ENCODE measurements at places on chromosomes 12 and 14. TPM values are rescaled to one million over a fixed set of nuclear protein-coding genes. Genes with fewer than 3 reads are reported as not detected.

The OR10G2 gene
- polyA plus RNA-seq, result 0.20 TPM

The B3GNT4 gene
- 0.22 TPM for polyA plus RNA-seq

The RFLNA gene
- polyA plus RNA-seq, result not detected

GRCh38 chr14:102738373-102739189 lies 38.7 kb upstream of the TRAF3 start:
- no peak for DNase-seq

DNA sequence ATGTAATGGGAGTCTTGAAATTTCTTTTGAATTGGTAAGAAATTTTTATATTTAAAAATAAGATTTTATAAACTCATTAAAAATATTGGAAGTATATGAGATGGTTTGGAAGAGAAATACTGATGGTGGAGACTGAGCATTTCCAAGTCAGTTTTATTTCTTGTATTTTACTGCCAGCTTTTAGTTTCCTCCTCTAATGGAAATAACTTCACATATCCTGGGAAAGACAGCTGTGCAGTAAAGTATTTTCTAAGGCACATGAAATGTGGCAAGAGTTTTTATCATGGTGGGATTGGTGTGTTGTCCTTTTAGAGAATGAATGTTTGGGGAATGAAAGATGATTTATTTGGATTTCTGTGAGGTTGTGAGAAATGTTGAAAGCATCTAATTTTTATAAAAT lies 346.9 kb upstream of the RGS6 start:
- DNase-seq, result no peak

DNA sequence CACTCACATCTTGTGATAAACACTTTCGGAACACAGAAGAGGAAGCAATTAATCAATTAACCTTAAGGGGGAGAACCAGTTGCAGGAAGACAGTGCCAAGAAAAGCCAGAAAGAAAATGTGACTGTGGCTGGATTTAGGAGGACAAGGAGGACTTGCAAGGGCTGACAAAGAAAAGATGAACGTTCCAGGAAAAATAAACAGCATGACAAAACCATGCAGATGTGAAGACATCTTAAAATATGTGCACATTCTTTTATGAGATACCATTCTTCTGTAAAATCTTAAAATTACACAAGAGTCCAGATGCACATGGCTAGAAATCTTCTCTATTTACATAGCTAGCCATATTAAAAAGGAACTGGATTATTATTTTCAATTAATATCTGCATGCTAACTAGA lies 33.4 kb downstream of the KITLG start:
- DNase-seq, result no peak

DNA sequence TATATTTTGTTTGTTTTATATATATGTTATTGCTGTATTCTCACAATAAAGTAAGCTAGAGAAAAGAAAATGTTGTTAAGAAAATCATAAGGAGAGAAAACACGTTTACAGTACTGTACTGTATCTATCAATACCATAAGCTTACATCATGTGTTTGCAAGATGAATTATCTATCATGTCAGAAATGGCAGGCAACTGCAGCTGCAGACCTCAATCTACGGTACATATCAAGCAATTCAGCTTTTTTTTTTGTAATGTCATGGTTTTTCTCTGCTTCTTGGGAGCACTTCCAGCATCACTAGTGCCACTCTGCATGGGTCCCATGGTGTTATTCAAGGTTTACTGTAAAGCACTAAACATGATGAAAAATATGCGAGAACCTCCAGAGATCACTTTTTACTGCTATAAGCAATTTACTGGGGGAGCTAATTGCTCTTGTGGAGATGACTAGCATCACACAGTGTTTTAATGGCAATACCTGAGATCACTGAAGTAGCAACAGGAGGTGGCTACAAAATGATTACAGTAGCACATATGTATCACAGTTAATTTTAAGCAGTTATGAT lies 9.0 kb upstream of the KRT2 start:
- no peak for DNase-seq

DNA sequence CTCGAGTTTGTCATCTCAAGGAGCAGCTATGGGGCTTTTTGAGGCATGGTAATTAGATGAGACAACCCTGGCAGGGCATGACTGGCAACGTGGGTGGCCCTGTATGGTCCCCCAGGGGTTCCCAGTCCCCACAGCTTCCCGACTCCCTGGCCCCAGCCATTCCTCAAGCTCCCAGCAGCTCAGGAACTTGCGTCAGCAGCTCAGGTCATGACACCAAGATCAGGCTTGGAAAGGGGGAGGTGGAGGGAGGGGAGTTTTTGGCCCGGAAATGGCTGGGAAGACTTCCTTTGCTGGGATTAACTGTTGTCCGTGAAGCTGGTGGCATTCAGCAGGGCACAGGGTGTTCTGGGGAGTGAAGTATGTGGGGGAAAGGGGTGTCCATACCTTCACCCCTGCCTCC lies 10.4 kb upstream of the NRIP2 start:
- no peak for DNase-seq

DNA sequence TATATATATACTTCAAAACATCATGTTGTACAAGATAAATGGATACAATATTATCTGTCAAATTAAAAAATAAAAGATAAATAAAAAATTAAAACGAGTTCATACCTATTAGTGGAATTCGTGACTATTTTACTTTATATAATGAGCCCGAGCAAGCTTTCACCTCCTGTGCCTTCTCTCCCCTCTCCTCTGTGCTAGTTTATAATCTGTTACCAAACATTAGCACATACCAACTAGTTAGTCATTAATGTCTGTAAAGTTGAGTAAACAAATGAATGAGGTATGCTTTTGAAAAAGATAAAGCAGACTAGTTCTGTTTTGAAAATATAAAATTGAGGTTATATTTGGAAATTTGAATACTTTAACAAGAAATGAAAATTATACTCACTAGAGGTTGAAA lies 84.0 kb downstream of the LRRC9 start:
- DNase-seq, result no peak

DNA sequence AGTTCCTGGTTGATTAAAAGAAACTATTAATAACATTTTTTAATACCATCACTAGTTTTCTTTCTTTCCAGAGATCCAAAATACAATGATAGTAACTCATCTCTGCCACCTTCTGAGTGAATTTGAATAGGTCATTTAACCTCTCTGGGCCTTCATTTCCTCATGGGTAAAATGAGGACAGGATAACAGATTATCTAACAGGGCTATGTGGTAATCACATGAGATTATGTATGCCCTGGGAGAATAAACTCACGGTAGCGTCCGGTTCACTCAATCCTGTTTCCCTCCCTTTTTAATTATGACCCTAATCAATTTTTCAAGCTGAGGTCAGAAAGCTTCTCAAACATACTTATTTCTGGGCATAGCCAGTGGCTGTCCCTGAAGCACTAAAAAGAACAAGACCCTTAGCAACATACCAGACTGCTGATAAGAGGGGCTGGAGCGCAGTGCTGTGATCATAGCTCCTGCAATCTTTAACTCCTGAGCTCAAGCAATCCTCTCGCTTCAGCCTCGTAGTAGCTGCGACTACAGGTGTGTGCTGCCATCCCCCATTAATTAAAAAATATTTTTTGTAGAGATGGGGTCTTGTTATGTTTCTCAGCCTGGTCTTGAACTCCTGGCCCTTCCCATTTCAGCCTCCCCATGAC lies 24.2 kb downstream of the ATXN2 start:
- DNase-seq, result no peak

Measured in CD8-positive, alpha-beta memory T cell (primary cell).